ENCODE measurements at places on chromosomes 6 and 20.

- DNase-seq = peak; percentile 34
Observed at GRCh38 chr20:50348096-50348495, 157.5 kb downstream of the CEBPB start.

DNA sequence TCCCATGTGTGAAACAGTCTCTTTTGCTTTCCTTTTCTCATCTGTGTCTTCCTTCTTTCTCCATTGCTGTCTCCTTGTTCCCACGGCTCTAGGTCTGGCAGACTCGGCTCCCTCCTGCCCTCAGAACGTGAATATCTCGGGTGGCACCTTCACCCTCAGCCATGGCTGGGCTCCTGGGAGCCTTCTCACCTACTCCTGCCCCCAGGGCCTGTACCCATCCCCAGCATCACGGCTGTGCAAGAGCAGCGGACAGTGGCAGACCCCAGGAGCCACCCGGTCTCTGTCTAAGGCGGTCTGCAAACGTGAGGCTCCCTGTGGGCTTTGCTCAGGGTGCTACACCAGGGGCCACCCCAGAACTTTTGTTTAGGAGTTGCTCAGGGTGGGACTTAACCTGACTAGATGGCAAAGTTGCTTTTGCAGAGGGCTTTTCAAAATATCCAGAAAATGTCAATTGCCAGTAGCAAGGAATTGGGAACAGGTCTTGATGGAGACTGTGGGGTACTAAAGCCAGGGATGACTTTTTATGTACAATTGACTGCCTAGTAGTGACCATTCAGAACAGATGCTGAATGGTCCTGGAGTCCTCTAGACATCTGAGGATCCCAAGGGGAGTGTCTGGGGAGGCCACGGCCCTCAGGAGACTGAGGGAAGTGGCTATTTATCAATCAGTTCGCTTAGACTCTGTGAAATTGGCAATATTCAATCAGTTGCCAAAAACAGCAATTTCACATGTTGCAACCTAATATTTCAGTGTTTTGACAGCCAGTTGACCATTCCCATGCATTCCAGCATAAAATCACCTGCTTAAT, 550 bp downstream of the C2 start:
- no peak for DNase-seq

- DNase-seq = no peak
Observed at GRCh38 chr20:33687370-33687915, 1.3 kb upstream of the E2F1 start.

DNA sequence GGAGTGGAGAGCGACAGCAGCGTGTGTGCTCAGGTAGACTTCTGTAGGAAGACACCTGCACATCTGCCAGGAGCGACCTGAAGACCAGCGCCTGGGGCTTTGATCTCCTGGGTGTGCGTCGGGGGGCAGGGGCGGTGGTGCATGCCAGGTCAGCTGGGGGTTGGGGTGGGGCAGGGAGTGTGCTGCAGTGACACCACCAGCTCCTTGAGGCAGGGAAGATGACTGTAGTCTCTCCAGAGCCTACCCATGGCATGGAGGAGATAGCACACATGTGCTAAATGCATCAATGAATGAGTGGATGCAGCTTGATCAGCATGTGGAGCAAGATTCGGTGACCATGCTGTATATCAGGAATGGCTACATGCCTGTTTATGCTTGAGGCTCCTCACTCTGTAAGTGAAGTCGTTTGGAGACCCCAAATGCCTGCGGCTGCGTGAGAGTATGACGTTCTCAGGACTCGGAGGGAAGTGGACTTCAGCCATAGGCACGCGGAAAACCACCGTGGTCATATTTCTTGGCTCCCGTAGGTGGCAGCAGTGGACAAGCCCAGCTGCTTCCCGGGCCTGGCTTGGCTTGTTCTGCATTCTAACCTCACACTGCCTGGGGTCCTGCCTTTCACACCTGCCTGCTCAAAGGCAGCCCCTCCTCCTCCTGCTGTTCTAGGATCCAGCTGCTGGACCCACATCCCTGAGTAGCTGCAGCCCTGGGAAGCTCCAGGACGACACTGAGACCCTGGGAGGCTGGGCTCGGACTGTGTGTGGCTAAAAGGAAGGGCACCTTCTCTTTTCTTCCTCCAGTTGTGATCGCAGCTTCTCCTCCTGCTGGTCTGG, 39.4 kb upstream of the KCNK16 start:
- DNase-seq = peak; percentile 54

DNA sequence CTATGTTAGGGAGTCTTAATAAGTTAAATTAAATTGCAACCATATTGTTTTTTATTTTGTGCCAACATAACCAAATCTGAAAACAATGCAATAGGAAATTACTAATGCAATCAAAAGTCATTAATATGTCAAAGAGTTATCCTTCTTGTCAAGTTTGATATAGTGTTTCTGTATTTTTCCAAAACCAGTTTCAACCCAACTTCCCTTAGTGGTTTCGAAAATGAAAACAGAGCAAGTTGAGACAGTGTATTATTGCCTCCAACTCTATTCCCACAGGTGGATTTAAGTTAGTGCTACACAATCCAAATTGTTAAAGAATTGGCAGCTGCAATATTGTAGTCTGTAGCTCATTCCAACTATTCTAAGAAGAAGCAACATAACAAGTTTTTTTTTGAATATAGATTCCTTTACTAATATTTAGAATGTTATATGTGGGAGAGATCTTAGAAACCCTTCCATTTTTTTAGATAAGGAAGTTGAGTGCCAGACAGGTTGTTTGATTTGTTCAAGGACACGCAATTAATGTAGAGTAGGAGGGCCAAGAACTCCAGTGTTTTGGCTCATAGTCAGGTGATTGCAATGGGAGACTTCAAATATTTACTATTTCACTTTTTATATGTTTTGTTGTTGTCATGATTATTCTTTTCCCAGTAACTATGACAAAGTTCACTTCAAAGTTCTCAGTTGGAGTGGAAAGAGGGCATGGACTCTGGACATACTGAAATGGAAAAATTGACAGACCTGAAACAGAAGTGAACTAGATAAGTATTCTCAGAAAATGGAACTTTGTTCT, 282.4 kb upstream of the HSF2 start:
- DNase-seq = no peak

DNA sequence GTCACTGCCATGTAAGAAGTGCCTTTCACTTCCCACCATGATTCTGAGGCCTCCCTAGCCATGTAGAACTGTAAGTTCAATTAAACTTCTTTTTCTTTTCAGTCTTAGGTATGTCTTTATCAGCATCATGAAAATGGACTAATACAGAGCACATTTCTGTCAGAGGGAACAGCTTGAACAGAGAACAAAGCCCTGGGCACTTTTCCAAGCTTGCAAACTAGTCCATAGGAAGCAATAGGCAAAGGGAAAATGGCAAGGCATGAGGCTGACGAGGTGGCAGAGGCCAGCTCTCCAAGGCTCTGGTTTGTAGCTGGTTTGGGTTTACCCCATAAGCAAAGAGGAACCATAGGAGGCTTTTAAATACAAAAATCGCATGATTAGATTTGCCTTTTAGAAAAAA, 185.1 kb upstream of the HDDC2 start:
- DNase-seq = no peak

DNA sequence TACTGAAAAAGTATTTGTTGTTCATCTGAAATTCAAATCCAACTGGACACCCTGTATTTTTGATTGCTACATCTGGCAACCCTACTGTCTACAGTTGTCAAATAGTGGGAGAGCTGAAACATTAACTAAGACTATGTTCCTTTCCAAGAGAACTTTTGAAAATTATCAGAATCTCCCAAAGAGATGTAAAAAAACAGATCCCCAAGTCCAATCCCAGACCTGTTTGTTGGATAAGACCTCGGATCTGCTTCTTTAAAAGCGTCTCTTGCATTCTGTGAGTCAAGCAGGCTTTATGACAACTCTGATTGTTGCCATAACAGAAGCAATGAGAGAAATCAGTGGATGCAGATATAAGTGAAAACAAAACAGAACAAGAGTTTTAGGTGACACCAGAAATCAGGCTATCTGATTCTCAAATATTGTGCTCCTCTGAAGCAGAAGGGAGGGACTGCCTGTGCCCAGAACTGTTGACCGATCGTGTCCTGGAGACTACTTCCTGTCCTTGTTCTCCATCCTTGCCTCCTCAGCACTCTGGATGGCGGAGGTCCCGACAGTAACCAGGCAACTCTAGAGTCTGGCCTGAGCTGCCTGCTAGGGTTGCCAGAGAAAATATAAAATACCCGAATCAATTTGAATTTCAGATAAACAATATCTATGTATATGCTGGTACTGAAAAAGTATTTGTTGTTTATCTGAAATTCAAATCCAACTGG, 853.8 kb downstream of the MAFB start:
- no peak for DNase-seq

DNA sequence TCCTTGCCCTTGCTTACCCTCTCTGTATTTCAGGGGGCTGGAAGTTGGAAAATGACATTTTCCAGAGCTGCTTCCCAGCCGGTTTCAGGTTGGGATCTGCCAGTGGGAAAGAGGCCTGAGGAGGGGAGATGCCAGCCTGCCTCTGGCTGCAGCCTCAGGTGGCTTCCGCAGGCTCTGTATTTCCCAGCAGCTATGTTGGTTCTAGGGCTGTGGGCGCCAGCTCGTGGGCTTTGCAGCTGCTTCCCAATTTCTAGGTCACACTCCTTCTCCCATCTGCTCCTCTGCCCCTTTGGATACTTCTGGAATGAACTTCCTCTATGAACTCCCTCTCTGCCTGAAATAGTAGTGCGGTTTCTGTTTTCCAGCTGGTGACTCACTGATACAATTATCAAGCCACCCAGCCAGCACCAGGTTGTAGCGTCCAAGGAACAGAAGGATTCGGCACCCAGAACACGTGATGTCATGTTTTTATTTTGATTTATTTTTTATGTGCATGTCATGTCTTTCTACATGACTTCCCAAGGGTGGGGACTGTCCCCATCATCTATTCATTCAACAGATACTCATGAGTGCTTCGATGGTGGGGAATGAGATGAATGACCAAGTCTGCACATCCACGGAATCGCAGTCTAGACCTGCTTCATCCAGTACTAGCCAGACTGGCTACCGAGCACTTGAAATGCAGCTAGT, 38.0 kb downstream of the TGM2 start:
- DNase-seq = peak; percentile 75

Data from fibroblast of skin of right quadriceps (primary cell).